ENCODE measurements at places on chromosomes 1 and 21. TPM values are rescaled to one million over a fixed set of nuclear protein-coding genes. Genes with fewer than 3 reads are reported as not detected.

CD48 gene
- not detected for total RNA-seq

FAAP20 gene
- total RNA-seq: 13.9 TPM

TLCD4 gene
- 12.1 TPM for total RNA-seq

KCNE2 gene
- not detected for total RNA-seq

DYNLT5 gene
- 1.6 TPM for total RNA-seq

CTSS gene
- 10.9 TPM for total RNA-seq

NECAP2 gene
- 11.0 TPM for total RNA-seq

- DNase-seq: no peak
These were observed 131.2 kb downstream of the PIK3R3 start for GRCh38 chr1:46001081-46001785.

GRCh38 chr21:41071258-41072171, 96.4 kb upstream of the BACE2 start:
- DNase-seq: no peak

DNA sequence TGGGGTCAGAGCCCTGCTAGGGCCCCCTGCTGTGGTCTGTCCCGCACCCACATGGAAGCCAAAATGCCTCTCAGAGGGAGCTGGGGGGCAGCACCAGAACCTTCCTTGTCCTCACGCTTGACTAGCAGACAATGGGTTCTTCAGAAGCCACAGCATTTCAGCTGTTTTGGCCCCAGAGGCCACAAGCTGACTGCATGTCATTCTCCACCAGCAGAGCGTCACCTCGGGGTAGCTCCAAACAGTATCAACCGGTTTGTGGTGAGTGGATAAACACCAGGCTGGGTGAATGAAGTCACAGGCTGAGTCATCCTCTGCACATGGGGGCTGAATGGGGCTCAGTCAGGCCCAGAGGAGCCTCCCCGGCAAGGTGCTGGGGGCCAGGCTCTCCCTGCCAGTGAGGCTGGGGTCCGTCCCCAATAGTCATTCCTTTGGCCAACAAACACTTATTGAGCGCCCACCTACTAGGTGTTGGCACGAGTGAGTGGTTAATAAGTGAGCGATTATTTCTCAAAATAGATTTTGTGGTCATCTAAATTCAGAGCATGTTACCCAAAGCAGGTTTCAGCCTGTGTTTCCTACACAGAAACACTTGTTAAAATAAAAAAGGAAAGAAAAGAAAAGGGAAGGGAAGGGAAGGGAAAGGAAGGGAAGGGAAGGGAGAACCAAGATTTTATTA, 9.1 kb downstream of the OLIG1 start:
- no peak for DNase-seq

- DNase-seq: no peak
These were observed 15.3 kb downstream of the CFAP74 start for GRCh38 chr1:1988061-1988945.

- DNase-seq: no peak
These were observed 19.6 kb upstream of the SPOCD1 start for GRCh38 chr1:31835415-31835814.

- no peak for DNase-seq
These were observed 127.2 kb upstream of the ZC3H12A start for GRCh38 chr1:37347104-37347649.

DNA sequence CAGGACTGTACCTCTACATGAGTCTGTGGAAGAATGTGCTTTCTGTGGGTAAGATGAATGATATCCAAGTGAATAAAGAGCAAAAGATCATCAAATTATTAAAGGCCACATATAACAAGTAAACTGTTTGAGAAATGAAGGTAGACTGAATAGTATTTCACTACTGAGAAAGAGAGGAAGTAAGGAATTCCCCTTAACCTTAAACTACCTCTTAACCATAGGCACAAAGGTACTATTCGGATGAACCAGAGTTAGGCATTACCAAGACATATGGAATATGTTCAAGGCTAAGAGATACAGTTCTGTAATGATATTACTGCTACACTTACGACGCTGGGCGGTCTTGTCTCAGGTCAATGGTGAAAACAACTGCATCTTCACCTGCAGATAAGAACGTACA, 25.5 kb downstream of the DCAF8 start:
- DNase-seq: no peak

DNA sequence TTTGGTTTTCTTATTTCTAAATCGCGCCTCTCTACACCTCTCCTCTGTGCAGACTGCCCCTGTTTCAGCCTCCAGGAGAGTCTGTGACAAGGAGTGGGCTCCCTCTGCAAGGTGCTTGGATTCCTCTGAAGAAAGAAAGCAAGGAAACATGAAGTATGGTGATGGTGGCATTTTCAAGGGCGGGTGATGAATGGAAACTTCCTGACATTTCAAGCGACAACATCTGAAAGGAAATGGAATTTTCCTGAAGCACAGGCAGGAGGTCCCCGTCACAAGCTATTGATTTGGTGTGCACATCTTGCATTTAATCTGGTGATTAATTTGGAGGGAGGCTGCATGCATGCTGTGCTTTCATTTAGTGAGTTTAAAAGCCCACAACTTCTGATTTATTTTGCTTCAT, 164.6 kb upstream of the FGGY start:
- DNase-seq: no peak

DNA sequence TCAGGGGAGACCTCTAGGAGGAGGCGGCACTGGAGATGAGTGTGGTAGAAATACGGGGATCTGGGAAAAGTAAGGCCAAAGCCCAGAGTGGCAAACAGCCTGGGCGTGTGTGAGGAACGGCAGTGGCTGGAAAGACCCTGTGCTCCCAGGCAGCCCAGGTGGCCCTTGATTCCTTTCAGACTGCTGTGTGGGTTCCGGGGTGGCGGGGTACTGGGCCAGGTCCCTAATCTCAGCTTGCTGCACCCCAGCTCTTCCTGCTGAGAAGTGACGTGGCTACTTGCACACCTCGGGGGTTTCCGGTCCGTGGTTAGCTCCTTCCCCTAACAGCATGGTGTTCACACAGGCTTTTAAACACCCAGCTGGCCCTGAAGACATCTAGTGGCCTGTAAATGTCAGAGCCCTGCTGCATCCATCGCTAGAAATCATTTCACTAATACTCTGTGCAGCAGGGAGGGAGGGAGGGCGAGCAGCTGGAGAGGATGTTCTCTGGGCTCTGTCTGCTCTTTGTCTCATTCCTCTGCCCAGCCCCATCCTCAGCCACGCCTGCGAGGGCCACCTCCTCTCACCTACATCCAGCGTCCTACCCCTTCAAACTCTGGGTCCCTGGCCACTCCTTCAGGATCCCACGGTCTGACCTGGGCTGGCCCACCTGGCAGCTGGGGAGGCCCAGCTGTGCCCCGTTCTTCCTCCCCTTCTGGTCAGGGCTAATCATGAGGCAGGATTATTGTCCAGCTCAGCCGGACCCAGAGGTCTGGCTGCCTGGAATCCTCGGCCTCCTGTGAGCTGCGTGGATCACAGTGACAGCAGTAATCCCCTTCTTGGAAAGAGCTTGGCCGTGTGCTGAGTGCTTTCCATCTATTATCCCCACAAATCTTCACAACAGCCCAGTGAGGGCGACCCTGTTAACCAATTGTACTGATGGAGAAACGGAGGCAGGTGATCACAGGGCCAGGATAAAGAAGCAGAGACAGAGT, 7.2 kb downstream of the ZDHHC18 start:
- peak; percentile 31 for DNase-seq

DNA sequence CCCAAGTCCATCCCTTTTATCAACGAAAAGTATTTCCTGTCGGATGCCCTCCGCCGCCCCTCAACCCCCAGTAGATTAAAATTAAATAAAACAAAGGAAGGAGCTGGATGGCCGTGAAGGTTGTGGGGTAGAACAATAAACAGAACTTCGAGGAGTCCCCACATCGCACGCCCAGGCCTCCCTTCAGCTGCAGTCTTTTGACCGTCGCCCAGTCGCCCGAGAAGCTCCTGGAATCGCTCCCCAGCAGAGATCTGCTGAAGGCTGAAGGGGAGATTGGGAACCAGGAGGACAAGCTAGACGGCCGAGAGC, 905 bp downstream of the BARHL2 start:
- DNase-seq: no peak

DNA sequence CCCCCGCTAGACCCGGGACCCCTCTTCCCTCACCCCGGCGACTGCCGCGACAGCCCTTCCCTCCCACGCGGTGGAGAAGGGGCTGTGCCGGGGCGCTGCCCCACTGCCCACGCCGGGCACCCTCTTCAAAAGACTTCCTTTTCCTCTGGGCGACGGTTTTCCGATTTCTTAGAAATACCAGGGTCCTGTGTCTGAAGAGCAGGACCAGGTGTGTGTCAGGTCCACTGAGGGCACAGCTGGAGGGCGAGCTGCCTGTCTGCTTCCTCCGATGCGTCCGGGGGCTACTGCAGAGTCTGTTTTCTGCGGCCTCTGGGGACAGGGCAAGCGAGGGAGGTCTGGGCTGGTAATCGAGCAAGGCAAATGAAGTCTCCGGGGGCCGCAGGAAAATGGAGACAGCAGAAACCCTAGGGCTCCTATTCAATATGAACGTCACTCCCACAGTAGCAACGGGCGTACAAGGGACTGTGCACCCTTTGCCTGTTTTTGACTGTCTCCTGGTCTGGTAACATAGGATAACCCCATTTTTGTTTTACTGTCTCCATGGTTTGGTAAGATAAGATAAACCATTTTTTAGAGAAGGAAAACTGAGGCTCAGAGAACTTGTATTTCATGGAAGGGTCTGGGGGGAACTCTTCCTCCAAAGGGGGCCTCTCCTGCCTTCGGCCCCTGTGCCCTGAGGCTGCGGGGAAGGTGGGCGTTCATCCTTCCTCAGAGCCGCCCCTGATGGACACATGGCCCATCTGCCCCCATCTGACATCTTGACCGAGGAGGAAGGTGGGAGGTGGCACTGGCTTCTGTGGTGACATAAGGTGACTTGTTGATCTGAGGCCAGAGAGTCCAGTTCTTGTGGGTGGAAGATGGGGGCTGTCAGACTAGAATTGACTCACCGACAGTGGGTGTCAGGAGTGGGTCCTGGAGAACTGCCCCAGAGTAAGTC, 970 bp downstream of the TNFRSF1B start:
- DNase-seq: no peak

DNA sequence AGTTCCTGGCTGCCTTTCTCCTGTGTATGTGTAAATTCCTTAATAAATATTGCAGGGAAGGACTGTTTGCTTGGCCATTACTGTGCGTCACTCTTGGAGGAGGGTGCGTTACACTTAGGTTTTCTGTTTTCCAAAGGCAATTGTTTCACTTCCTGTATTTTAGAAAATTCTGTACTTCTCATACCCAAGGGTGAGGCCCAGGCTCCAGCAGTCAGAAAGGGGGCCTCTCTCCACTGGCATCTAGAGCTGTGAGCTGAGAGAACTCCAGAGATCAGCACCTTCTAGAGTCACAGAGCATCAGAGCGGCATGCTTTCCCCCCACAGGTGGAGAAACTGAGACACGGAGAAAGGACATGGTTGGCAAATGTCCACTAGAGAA, 27.0 kb upstream of the ZFP69B start:
- no peak for DNase-seq
